Activated naive CD4-positive, alpha-beta T cell treated with Interleukin-2 at 50 U/mL for 16 hours (primary cell): ENCODE measurements at places on chromosomes 4 and X.

- no peak for DNase-seq
Observed at GRCh38 chr4:172838111-172838510, 330.5 kb upstream of the GALNT7 start.

GRCh38 chr4:109156356-109156755 lies 146.1 kb downstream of the COL25A1 start:
- DNase-seq = no peak

GRCh38 chrX:115499112-115499805 lies 61.7 kb upstream of the PLS3 start:
- no peak for DNase-seq

DNA sequence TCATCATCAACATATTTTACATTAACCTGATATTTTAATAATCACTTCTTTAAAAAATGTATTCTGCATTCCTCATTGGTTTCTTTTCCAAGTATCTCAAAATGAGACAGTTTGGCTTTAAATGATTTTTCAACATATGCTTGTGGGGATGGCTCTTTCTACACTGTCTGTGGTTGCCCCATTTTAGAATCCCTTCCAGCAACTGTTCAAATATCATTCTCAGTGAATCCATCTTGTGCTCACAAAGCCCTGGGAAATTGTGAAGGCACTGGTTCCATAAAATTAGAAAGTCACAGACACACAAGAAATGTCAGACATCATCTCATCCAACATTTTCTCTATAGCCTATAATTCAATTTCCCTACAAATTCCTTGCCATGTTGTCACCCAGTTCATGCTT lies 103.5 kb downstream of the LNX1 start:
- DNase-seq = no peak

- DNase-seq = no peak
Observed at GRCh38 chr4:176464748-176465147, 145.0 kb downstream of the SPCS3 start.

- peak; percentile 88 for DNase-seq
Observed at GRCh38 chrX:103687073-103687695, 685 bp upstream of the MORF4L2 start.

DNA sequence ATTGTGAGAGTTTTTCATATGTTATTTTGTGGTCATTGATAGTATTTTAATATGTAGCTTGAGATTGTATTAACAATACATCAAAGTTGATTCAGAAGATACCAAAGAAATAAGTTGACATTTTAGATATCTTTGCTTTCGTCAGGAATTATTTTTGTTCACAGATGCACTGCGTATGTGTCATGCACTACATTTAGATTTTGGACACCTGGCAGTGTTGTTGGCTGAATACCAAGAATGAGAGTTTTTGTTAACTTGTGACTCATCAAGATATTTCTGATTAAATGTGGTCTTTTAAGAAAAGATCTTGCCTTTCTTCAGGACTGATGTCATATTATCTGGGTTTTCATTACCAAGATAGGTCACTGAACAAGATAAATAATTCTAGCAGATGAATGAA lies 633.4 kb downstream of the CENPC start:
- no peak for DNase-seq

DNA sequence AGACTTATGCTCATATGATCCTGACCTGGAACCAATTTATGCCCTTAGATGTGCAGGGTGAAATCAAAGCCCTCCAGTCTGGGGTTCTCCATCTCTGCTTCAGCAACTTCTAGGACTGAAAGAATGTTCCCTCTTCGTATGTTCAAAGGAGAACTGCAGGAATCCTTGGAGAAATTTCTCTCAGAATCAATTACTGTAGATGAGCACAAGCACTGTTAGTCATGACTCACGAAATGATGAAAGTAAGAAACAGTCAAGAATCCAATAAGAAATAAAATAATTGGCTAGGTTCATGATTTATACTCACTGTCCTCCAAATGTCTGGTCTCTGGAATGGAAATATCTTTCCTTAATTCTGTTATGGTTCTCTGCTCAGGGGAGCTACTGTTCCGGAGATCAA lies 348.2 kb downstream of the PDGFC start:
- DNase-seq = no peak

- no peak for DNase-seq
Observed at GRCh38 chr4:175106301-175106700, 188.1 kb downstream of the ADAM29 start.

DNA sequence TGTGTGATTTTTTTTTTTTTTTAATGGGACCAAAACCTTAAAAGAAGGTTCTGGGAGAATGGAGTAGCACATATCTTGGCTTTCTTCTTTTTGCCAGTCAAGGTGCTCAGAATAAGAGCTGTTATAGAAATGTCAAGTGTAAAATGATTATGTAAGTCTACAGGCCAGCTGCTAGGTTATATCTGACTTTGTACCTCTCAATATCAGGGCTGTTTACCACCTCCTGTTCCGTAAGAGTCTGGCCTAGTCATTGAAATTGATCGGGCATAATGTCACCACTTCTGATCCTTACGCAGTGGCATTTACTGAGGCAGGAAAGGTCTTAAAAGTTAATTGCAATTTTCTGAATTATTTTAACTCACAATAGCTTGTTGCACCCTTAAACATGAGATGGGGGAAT lies 41.1 kb downstream of the LIMCH1 start:
- DNase-seq = no peak

DNA sequence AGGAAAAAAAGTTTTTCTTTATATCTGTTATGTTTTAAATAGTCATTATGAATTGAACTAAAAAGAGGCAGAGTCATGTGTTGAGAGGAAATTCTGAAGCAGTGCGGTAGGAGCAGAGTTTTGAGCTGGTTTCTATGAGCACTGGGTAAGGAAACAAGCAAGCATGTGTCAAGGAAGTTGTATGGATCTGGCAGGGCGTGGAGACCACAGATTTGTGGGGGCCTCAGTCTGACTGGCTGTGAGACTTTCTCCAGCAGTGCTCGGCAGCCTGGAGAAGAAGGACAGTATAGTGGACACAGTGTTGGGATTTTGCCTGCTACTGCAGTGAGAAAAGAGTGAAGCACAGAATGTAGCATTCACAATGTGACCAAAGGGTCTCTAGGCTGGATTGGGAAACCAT lies 399.1 kb downstream of the INPP4B start:
- no peak for DNase-seq
